ENCODE measurements at places on chromosomes 1 and 21.

- DNase-seq: no peak
Observed at GRCh38 chr21:31459457-31459856, 115.4 kb upstream of the TIAM1 start.

DNA sequence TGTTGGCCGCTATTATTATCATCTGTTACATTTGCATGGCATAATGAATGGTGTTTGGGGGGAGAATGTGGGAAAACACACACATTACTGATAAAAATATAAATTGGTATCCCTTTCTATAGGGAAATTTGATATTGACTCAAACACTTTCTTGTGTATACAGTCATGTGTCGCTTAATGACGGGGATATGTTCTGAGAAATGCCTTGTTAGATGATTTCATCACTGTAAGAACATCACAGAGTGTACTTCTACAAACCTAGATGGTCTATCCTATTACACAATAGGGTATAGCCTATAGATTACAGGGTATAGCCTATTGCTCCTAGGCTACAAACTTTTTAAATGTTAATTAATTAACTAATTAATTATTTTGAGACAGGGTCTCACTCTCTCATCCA is 67.2 kb upstream of the B3GALNT2 start:
- DNase-seq: no peak

DNA sequence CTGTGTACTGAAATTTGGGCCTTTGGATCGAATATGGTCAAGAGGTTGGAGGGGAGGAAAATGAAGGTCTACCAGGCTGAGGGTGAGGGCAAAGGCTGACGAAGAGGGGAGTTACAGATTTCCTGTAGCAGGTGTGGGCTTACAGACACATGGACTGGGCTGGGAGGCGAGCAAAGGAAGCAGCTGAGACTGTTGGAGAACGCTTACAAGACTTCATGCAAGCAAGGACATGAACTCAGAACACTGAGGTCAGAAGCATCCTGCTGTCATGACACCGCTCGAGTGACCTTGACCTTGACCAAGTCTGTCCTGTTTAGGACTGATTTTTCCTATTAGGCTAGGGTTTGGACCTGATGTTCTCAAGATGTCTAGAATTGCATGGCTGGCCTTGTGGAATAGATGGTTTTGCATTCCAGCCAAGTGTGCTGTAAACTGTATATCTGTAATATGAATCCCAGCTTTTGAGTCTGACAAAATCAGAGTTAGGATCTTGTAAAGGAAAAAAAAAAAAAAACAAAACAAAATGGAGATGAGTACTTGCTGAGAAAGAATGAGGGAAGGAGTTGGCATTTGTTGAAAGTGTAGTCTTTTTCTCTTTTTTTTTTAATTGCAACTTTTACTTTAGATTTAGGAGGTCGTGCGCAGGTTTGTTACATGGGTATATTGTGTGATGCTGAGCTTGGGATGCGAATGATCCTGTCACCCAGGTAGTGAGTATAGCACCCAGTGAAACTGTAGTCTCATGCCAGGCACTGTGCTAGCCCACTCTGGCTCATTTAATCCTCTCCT is 5.8 kb downstream of the ELF3 start:
- DNase-seq: no peak

GRCh38 chr1:40204856-40205255 is 42.9 kb upstream of the TMCO2 start:
- no peak for DNase-seq

DNA sequence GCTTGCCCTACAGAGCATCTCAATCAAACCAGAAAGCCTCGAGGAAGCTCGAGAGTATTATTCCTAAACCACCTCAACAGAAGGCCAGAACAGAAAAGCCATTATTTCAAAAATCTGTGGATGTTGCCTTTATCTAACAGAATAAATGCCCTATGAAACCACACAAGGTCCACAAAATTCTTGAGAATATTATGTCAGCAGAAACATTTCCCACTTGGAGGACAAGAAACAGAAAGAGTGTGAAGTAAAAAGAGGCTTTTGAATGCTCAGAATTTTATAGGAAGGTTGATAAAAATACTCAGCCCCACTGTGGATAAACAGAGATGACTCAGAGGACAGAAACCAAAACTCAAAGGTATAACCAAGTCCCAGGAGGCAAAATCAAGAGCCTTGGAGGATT is 146.4 kb upstream of the LRRC7 start:
- DNase-seq: no peak

GRCh38 chr1:178768423-178768822 is 43.4 kb downstream of the RALGPS2 start:
- DNase-seq: no peak

DNA sequence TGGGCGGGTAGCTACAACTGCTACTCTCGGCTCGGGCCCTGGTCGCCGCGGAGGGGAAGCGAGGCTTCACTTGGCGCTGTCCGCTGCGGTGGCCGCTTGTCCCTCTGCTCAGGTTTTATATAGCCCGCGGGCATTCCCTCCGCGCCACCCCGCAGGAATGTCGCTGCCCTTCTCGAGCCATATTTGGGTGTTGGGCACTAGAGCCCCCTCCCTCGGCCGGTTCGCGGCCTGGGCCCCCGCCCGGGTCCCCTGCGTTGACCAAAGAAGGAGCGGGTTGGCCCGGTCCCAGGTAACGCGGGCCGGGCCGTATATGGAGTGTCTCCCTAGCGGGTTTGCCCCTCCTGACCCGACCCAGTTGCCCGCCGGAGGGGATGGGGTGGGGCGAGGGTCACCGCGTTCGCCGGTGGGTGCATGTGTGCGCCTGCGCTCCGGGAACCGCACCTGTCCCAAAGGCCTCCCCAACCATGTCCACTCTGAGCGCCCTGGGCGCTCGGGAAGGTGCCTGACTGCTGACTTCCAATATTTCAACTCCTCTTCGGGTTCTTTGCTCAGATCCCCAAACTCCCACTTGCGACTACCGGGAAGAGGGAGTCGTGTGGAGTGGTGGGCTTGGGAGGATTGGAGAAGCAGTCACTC is at the start of gene ACTA1:
ACTA1 (minus strand) TSS at position 90 of the 636 bp plus-strand sequence. CDS start 979 bp downstream, outside the sequence.
- DNase-seq: no peak

GRCh38 chr1:221381910-221382623 is 359.8 kb downstream of the DUSP10 start:
- no peak for DNase-seq

DNA sequence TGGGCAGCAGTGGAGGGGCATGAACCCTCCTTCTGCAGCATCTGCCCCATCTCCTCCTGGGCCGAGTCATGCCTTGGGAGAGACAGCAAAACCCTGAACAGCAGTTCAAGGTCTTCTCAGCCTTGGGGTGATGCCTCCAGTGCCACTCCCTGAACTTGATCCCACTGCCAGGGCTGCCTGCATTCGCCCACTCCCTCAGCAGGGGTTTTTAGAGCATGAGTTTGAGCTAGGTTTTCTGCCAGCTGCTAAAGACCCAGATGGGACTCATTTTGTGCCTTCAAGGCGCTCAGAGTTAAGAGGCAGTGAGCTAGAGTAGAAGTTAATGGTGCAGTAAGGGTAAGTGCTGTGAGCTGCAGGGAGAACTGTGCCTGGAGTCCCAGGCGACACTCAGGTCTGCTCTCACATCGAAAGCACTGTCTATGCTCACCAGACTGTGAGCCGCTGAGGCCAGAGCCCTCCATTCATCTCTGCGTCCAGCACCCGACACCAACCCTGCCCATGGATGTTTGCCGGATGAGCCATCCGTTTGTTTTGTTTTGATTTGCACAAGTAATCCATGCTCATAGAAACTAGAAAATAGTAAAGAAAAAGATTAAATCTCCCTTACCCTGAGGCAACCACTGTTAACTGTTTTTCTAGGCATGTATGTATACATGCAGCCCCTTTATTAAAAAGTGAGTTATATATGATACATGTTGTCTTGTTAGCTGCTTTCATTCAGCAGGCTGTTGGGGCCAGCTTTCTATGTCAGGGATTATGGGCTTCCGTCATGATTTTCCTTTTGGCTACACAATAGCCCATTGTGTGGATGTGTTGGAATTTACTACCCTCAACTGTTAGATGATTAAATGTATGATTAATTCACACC is 67.8 kb downstream of the VPS26C start:
- no peak for DNase-seq

- DNase-seq: no peak
Observed at GRCh38 chr1:88519156-88519555, 164.9 kb upstream of the PKN2 start.

GRCh38 chr1:204728456-204728855 is 42.9 kb upstream of the LRRN2 start:
- no peak for DNase-seq

- DNase-seq: no peak
Observed at GRCh38 chr1:54608566-54609230, 14.6 kb downstream of the FAM151A start.

GRCh38 chr1:96016219-96016618 is 705.4 kb upstream of the PTBP2 start:
- DNase-seq: no peak

- DNase-seq: no peak
Observed at GRCh38 chr1:54846301-54846700, 40.7 kb downstream of the DHCR24 start.
